T-helper 17 cell (primary cell): ENCODE measurements at places on chromosomes 7 and 10.

GRCh38 chr7:25839084-25839769, 312.8 kb upstream of the NFE2L3 start:
- DNase-seq, result no peak

- no peak for DNase-seq
Observed at GRCh38 chr10:130395248-130395936, 259.2 kb downstream of the GLRX3 start.

DNA sequence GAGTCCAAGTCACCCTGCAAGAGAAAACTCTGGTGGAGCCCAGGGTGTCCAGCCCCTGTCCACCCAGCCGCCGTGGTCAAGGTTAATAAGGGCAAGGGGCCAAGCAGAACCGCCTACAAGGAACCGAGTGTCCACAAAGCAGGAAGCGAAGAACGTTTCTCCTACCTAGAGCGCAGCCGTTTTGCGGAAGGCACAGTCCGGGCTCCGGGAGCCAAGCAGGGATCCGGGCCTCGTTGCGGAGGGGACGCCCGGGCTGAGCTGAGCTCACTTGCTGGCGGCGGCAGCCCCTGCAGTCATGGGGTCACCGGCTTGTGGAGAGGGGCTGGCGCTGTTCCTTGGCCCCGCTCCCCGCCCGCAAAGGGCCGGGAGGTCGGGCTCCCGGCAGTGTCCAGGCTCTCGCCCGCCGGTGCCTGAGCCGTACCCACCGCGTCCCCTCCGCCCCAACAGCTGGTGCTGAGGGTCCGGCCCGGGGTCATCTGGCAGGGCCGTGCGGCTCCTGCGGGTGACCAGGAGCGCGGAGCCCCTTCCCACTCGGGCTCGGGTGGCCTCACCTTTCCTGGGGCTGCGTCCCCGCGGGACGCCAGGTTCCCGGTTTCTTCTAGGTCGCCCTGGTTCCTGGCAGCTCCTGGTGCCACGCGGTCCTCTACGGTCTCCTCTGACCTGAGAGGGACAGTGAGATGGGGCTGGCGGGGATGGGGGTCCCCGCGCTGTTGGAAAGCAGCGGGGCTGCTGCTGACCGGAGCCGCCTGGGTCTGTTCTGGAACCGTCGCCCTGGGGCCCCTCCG, 14.0 kb upstream of the ZNF273 start:
- DNase-seq, result no peak

DNA sequence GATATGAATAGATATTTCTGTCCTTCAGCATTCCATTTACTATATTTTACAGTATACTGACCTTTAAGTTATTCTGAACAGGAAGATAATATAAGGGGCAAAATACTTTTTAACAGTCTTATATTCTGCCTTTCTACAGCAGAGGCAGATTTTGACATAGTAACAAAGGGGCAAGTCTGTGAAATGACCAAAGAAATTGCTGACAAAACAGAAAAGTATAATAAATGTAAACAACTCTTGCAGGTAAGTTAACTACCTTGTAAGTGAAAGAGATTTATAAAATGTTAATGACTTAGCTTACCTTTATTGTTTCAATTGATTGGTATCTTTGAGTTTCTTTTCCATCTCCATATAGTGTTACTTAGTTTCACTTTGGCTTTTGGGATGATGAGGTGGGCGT, 56.0 kb downstream of the TAX1BP1 start:
- no peak for DNase-seq

GRCh38 chr7:34849163-34849960, 187.9 kb downstream of the DPY19L1 start:
- DNase-seq, result no peak

- DNase-seq, result no peak
Observed at GRCh38 chr7:158487631-158488151, 99.9 kb downstream of the PTPRN2 start.

GRCh38 chr7:19713676-19714075, 4.8 kb upstream of the POLR1F start:
- no peak for DNase-seq

DNA sequence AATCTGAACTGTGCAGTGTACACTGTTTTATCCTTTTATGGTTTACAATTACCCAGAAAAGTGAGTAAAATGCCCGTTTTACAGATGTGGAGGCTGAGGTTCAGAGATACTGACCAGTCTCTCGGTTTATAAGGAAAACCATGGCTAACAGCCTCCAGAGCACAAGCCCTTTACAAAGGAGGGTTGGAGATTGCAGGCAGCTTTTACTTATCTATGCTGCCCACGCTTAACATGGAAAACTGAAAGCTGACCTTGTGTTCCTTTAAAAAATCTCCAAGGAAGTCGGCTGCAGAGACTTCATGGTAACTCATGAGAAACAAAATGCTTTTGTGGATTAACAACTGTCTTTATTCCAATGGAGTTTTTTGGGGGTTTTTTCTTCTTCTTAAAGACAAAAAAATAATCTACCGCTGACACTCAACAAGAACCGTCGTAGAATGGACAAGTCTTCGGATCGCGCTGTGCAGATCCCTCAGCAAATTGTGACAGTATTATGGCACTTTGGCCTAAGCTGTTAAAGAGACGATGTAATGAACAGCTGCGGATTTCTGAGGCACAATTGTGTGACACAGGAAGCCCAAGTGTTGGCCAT, 654 bp upstream of the SLF2 start:
- no peak for DNase-seq

GRCh38 chr10:43926875-43927406, 278.3 kb upstream of the ZNF32 start:
- no peak for DNase-seq

GRCh38 chr7:1848013-1848640, 178.1 kb downstream of the ELFN1 start:
- no peak for DNase-seq

DNA sequence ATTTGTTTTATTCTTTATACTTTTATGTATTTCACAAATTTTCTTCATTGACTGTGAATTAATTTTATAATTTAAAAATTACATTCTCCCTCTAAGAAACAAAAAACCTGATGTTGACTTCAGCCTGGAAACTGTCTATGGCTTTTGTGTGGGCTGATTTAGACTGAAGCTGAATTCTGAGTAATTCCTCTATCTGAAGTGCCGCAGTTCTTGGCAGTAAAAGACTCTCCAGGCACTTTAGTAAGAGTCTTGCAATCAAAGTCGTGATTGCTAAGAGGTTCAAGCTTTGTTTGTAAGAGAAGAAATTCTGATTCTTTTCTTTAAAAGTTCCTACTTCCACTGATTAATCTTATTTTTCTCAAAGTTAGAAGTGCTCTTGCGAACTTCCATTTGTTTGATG, 3.4 kb upstream of the CEP41 start:
- no peak for DNase-seq

DNA sequence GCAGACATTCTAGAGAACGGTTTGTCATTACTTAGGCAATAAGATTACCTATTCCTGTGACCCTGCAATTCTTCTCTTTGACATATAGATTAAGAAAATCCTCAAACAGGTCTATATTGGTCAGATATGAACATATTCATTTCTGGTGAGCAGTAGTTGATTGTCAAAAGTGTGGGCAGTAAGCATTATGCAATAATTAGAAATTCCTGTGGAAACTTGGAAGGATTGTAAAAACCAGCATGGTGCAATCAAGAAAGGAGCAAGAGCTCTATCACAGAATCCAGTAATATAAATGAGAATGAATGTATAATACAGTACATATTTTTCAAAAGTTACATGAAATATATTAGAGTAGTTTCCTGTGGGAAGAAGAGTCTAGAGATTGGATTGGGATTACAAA, 406.5 kb downstream of the SUGCT start:
- DNase-seq, result no peak

DNA sequence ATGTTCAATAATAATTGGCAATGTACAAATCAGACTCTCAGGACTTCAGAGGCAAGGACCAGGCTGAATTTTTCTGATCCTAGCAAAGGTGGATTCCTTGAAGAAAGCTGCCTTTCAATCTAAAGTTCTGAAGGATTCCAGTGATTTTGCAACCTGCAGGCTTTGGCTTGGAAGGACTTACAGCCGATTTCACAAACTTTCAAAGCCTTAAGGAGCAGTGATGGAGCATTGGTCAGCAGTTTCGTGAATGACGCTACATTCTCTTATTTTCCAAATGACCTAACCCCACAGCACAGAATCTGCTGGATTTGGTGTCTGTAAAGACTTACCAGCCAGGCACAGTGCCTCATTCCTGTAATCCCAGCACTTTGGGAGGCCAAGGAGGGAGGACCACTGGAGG, 167.5 kb downstream of the ARHGAP12 start:
- no peak for DNase-seq

DNA sequence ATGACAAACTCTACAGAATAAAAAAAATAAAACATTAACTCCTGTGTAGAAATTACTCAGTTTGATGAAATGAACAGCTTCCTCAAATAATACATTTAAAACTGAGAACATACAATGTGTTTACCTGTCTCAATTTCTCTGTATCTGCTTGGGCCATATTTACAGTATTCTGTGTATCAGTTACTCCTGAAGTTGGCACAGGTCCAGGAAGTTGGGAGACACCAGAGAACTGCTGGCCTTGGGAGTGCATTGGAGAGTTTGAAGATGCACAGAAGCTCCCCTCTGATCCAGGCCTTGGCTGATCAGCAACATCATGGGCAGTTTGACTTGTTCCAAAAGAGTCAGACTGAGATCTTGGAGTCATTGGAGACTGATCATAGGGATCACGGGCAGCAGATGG, 155.1 kb downstream of the GALNT11 start:
- DNase-seq, result no peak

DNA sequence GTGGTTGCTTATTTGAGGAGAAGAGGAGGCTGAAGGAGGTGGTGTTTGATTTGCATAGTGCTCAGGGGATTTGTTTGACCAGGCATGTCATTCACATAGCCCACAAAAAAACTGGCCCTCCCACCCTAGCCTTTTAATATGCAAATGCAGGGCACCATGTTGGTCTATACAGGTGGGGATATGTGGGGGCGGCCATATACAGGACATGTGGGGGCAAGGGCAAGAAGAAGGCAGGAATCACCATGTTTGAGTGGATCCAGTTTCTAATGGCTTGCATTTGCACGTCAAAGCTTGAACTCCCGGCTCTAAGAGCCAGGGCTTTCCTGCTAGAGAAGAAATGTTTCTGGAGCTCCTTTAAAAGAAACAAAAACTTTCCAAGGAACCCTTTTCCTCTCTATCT, 541.0 kb downstream of the ZWINT start:
- DNase-seq, result no peak

DNA sequence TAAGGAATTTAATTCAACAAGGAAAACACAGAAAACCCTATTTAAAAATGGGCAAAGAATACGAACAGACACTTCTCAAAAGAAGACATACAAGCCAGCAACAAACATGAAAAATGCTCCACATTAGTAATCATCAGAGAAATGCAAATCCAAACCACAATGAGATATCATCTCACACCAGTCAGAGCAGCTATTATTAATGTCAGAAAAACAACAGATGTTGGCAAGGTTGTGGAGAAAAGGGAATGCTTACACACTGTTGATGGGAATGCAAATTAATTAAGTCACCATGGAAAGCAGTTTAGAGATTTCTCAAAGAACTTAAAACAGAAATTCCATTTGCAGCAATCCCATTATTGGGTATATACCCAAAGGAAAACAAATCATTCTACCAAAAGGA, 55.2 kb downstream of the GCC1 start:
- DNase-seq, result no peak

DNA sequence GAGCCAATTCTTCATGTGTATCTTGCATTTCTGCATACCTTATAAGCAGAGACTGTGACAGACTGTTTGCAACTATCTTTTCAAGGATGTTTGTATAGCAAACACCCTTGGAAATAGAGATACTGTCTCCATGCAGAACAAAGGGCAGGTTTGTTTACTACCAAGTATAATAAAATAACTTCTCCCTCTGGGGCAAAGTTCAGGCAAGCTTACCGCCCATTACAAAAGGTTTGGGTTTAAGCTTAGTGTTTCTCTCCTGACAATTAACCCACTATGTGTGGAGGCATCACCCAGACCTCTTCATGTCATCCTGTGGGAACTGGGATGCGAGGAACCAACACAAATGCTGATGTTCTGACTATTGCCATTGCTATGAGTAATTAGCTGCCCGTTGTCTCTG, 479.1 kb upstream of the ZMIZ1 start:
- DNase-seq, result no peak

DNA sequence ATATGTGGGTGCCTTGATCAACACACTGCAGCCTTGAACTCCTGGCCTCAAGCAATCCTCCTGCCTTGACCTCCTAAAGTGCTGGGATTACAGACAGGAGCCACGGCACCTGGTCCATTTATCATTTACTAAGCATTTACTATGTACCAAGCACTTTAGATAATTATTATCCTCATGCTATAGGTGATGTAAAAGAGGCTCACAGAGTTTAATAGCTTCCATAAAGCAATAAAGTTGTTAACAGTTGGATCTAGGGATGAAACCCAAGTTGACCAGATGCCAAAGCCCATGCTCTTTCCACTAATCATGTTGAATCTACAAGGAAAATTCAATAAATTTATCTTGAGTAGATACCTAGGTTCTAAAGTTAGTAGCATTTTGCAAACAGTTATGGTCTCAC, 5.0 kb downstream of the NAPEPLD start:
- no peak for DNase-seq

- no peak for DNase-seq
Observed at GRCh38 chr10:121566755-121567154, 31.5 kb downstream of the FGFR2 start.

GRCh38 chr10:107727767-107728317, 563.3 kb upstream of the SORCS1 start:
- no peak for DNase-seq

DNA sequence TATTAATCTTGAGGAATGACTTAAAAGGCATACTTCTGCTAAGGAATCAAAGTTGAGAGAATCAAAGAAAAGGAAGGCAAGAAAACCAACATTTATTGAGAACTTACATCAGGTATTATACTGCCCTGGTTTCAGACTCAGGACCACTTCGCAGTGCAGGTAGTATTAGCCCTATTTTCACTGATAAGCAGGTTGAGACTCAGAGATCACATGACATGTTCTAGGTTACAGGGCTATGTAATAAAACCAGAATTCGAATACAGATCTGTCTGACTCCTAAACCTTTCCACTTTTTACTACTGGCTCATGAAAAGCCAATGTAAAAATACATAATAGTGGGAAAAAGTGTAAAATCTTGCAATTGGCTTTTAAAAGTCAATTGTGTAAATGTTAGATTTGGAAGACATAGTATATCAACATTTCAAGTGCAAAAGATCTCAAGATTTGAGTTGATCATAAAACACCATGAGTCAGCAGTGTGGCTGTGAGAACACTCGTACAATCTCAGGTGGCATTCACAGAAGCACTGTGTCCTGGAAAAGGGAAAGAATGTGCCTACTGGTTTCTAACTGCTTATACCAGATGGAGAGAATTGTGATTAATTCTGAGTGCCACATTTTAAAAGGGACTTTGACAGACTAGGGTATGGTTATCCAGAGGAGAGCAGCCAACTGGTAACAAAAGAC, 195.8 kb upstream of the MKLN1 start:
- no peak for DNase-seq

GRCh38 chr7:141220263-141220880, 146.5 kb downstream of the TMEM178B start:
- no peak for DNase-seq

- DNase-seq, result no peak
Observed at GRCh38 chr10:66252986-66253385, 672.9 kb upstream of the LRRTM3 start.

DNA sequence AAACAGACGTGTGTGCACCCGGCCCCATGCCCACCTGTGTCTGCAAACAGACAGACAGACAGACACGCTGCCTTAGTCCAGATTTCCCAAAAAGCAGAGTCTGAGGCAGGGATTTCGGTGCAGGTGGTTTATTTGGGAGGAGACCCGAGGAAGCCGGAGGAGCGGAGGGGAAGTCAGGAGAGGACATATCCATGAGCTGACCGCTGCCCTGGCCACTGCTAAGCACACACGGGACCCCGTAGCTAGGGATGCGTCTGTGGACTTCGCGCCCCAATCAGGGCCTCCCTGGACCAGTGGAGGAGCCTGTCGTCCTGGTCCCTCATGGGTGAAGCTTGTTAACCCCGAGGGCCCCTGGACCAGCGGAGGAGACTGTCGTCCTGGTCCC, 47.6 kb downstream of the FOXL3 start:
- no peak for DNase-seq
